ENCODE measurements at places on chromosomes 1 and 21. TPM values are rescaled to one million over a fixed set of nuclear protein-coding genes. Genes with fewer than 3 reads are reported as not detected.

- no peak for DNase-seq
These were observed 13.1 kb downstream of the IL6R start for GRCh38 chr1:154418062-154418921.

DNA sequence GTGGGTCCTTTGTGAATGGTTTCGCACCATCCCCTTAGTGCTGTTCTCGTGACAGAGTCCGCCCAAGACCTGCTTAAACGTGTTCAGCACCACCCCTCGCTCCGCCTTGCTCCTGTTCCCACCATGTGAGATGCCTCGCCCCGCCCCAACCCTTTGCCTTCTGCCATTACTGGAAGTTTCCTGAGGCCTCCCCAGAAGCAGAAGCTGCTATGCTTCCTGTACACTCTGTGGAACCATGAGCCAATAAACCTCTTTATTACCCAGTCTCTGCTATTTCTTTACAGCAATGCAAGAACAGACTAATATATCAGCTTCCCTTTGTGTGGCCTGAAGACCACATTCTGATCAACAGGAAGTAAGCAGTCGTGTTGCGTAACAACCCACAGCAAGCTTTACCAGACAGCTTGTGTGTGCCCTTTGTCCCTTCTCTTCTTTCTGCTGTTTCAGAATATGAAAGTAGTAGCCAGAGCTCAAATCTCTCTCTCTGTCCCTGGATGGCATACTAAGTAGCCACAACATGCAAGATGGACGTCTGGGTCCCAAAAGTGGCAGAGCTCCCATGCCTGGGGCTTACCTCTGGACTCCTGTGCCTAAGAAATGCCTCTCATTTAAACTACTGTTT lies 14.1 kb downstream of the HENMT1 start:
- DNase-seq = peak; percentile 78

DNA sequence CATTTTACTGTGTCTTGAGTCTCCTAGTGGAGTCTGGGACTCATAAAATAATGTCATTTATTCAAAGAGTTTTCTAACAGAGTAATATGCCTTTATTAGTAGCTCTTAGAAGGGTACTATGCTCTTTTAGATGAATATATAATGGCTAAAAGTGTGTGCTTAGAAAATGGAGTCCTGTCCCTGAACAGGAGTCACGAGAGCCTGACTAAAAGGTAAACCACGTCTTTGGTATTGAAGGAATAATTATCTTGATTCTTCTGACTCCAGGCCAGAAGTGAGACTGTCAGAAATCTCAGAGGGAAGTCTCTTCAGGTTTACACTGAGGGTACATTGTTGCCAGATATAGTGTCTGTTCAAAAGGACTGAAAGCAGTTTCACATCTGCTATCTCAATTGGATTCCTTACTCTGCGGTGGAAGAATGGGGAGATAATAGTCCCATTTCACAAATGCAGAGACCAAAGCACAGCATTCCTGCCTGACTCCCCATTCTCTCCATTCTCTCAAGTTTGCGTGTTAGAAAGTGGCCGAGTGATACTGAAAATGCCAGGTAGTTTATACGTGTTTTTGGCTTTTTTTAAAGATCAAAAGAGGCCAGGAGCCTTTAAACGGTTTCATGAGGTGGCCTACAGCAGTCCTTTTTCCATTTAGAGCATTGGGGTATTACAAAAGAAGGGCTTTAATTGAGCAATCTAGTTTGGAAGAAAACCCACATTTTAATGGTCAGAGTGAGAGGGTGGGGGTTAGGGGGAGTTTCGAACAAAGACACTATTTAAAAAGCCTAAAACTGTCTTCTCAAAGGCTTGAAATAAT lies 176.6 kb downstream of the VPS13D start:
- no peak for DNase-seq

DNA sequence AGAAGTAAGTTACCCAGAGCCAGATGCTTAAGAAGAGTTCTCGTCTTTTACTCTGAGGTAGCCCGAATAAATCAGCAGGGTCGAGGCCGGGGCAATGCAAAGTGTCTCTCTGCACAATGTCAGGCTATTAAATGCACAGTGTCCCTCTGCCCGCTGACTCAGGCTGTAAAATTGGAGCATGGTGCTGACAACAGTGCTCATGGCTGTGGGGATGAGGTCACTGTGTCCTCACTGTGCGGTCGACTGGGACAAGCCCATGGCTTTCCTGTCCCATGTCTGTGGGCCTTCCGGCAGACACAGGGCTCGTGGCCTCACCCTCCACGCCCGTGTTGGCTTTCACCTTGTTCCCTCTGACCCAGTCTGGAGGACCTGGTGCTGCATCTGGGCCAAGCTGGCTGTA lies 14.6 kb upstream of the SLC2A1 start:
- DNase-seq = peak; percentile 44

GRCh38 chr1:77378723-77379535 lies 97.1 kb downstream of the AK5 start:
- no peak for DNase-seq

- DNase-seq = no peak
These were observed 74.8 kb upstream of the LRRN2 start for GRCh38 chr1:204760350-204760749.

GRCh38 chr1:172545396-172546004 lies 12.6 kb downstream of the SUCO start:
- DNase-seq = no peak

GRCh38 chr1:183318433-183318832 lies 99.7 kb downstream of the NMNAT2 start:
- DNase-seq = peak; percentile 85

DNA sequence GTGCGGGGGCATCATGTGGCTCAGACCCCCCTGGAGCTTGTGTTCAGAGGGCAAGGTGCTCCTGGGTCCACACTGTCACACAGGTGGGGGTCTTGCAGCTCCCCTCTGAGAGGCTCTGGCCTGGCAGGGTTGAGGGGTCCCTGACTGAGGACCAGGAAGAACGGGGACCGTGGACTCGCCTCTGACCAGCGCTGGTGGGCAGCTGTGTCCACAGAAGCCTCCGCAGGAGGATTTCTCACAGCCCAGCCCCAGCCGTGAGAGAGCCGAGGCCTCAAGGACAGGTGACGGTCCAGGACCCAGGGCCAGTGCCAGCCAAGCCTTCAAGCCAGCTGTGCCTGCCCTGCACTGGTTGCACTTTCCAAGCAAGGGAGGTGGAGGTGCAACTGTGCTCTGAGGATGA lies 63.5 kb upstream of the TTC34 start:
- no peak for DNase-seq

DNA sequence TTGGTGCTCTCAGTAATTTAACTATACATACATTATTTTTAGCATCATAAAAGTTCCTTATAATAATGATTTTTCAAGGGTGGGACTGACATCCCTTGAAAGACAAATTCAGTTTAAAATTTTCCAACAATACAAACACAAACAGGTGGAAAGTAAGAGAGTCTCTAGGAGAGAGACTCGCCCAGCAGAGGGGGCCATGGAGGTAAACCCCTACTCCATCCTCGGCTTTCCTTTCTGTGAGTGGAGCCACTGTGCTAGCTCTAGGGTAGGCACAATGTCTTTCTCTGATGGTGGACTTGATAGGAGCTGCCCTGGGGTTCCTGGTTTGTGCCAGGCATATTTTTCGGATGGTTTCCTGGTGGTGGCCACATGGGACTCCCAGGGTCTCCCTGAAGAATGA lies 8.3 kb downstream of the CSMD2 start:
- no peak for DNase-seq

- no peak for DNase-seq
These were observed 29.2 kb downstream of the C1orf185 start for GRCh38 chr1:51131185-51131584.

- no peak for DNase-seq
These were observed 631 bp downstream of the SHISA4 start for GRCh38 chr1:201889090-201889968.

GRCh38 chr1:180503280-180503862 lies 994 bp upstream of the ACBD6 start:
- DNase-seq = no peak

DNA sequence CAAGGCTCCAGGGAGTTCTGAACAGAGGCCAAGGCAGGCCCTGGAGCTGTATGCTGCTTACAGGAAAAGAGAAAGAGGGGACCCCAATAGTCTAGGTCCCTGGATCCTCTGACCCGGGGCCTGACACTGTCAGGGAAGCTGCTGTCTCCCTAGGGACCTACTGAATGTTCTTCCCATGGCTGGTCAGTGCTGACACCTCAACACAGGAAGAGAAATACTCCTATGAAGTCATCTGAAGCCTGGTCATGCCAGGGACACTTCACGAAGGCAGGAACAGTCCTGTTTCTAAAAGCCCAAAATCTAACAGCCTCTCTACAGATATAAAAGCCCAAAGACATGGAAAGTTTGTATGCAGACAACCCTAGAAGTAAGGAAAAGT lies 1.7 kb upstream of the LAD1 start:
- no peak for DNase-seq

DNA sequence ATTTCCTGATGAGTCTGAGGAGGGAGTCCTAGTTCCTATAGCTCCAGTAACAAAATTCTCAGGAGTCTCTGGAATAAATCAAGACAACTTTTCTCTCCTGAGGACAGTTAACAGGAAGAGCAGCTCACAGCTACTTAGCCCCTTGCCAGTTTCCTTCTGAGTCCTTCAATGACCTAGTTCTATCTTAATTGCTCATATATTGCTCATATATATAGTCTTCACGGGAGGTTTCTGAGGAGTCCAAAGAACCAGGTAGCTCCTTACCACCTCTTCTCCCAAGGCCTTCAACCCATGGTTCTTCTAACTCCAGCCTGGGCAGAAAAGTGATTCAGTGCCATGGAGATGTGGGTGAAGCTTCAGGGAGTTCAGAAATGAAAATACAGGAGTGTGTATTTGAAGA lies 4.6 kb downstream of the AMIGO1 start:
- no peak for DNase-seq

- DNase-seq = peak; percentile 63
These were observed 652 bp downstream of the ARL8A start for GRCh38 chr1:202143768-202144401.

DNA sequence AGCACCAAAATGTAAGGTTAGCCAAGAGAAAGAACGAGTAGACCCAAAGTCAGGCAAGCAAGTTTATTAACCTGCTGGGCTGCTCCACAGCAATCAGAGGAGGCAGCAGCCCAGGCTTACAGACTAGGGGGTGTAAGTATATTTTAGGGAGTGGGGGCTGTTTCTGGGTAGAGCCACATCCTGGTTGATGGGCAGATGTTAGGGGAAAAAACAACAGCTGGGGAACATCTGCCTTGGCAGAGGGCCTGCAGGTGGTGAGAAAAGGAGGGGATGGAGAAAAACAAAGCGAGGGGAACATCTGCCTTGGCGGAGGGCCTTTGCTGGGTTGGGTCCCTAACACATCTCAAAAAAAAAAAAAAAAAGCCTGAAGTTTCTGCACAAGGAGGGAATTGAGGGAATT lies 9.7 kb upstream of the ZBTB48 start:
- DNase-seq = no peak

GRCh38 chr1:175138579-175138978 lies 54.0 kb downstream of the KIAA0040 start:
- DNase-seq = no peak

DNA sequence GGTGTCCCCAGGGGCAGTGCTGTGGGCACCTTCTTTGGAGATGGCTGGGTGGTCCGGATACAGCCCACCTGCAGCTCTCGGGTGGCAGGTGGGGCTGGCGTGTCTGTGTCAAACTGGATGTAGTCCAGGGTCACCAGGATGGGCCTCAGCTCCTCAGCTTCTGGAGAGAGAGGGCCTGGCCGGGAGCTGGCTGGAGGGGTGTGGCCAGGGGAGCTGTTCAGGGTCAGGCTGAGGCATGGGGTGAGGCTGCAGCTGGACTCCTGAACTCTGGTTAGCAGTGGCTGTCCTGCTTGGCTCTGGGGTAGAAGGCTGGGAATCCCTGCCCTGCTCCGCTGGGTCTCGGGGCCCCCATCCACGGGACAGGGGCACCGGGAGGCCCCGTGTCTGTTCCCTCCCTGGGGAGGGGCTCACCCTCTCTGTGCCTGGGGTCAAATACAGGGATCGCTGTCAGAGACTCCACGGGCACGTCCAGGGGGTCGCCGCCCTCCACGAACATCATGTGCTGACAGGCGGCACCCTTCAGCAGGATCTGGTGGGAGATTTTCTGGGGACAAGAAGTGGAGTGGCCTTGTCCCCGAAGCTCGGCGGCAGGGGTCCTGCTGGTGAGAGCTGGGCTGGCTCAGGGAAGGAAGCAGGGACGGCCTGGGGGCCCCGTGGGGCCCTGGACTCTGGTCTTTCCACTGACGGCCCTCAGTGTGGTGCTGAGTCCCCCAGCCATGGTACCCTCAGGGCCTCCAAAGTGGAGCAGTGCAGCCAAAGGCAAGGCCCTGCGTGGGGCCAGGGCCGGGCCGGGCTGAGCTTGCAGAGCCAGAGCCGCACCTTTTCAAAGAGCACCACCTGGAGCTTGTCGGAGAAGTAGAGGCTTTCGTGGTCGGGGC lies 4.1 kb upstream of the TMEM52 start:
- peak; percentile 28 for DNase-seq

DNA sequence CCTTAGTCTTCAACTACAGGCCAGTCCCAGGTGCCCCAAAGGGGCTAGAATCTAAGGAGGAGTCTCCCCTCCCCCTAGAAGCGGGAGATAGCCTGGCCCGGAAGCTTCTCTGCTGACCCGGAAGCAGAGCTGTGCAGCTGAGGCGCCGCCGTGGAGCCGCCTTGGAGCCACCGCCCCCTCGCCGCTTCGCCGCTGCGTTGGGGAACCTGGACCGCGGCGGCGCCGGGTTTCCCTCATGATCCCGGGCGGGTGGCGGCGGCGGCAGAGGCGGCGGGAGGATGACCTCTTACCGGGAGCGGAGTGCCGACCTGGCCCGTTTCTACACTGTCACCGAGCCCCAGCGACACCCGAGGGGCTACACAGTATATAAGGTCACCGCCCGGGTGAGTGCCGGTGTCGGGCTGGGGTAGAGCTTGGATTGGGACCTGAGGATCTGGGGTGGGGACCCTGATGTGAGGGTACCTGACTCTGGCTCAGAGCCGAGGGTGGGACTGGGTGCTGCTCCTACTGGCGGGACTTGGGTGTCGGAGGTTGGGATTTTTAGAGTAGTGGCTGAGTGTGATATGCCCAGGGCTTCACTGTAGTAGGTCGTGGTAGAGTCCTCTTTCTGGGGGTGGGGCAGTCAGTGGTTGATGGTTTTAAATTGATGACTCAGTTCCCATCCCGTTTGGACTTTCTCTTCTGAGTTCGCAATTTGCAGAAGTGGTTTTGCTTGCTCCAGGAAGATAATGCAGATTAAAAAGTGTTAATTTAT lies at the start of gene RPS6KC1:
RPS6KC1 (plus strand) TSS at position 115 of the 754 bp plus-strand sequence; CDS start at position 279, 164 bp downstream.
- DNase-seq = peak; percentile 91

The PKP1 gene
- total RNA-seq = 0.25 TPM

The TM2D1 gene
- 33.0 TPM for total RNA-seq

The RNF2 gene
- 12.7 TPM for total RNA-seq

The FAM72D gene
- not detected for total RNA-seq

The WNT3A gene
- not detected for total RNA-seq

The KLHL12 gene
- total RNA-seq = 18.8 TPM

The TMPRSS2 gene
- not detected for total RNA-seq

The PLPPR4 gene
- total RNA-seq = 0.55 TPM

The TFF3 gene
- total RNA-seq = 5.3 TPM

The UBR4 gene
- total RNA-seq = 56.3 TPM

The PLA2G2F gene
- not detected for total RNA-seq

The SPATA21 gene
- not detected for total RNA-seq

The ZFP69 gene
- 1.9 TPM for total RNA-seq

All from left ventricle myocardium superior (tissue), 1 donor.